ENCODE measurements at places on chromosomes 2 and 18. TPM values are rescaled to one million over a fixed set of nuclear protein-coding genes. Genes with fewer than 3 reads are reported as not detected.

Gene AAMP
- total RNA-seq = 237 TPM

Gene VWC2L
- total RNA-seq = not detected

Gene ZSWIM2
- total RNA-seq = not detected

Gene HOXD4
- total RNA-seq = 2.5 TPM

Gene VAMP8
- total RNA-seq = 6.0 TPM

Gene ADD2
- total RNA-seq = 15.6 TPM

Gene SOX11
- total RNA-seq = 11.2 TPM

Gene CRYGD
- not detected for total RNA-seq

Gene ABCB11
- not detected for total RNA-seq

Gene C2orf78
- total RNA-seq = not detected

Gene ZNF385B
- total RNA-seq = not detected

Gene ALPI
- not detected for total RNA-seq

Gene CHRND
- not detected for total RNA-seq

Gene NAT8
- not detected for total RNA-seq

Gene CHST9
- total RNA-seq = 0.06 TPM

Gene UGT1A3
- total RNA-seq = not detected

Gene WIPF1
- total RNA-seq = 15.1 TPM

Gene CD8B2
- not detected for total RNA-seq

Gene C2orf81
- total RNA-seq = 1.4 TPM

Gene MPP4
- total RNA-seq = 7.8 TPM

Gene CPO
- total RNA-seq = not detected

Gene OSGEPL1
- 5.1 TPM for total RNA-seq

Gene MBD1
- 50.5 TPM for total RNA-seq

Gene WDR35
- total RNA-seq = 17.8 TPM

All from Daoy (cell line).